ENCODE measurements at places on chromosomes 5 and 9.
A peak's percentile ranks its signal among the peaks of the same experiment; 100 is the strongest.

GRCh38 chr9:4290427-4290837, 9.4 kb downstream of the GLIS3 start:
- DNase-seq, result no peak

GRCh38 chr5:154968953-154969352, 28.1 kb downstream of the MRPL22 start:
- DNase-seq, result no peak

DNA sequence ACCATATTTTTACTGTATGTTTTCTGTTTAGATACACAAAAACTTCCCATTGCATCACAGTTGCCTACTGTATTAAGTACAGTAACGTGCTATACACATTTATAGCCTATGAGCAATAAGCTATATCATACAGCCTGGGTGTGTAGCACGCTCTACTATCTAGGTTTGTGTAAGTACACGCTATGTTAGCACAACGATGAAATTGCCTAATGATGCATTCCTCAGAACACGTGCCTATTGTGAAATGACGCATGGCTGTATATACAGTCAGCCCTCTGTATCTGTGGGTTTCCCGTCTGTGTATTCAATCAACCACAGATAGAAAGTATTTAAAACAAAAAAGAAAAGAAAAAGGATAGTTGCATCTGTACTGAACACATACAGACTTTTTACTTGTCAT, 64.2 kb downstream of the SGCD start:
- DNase-seq, result no peak

- DNase-seq, result no peak
These were observed 8.2 kb upstream of the EPB41L4B start for GRCh38 chr9:109328978-109329637.

DNA sequence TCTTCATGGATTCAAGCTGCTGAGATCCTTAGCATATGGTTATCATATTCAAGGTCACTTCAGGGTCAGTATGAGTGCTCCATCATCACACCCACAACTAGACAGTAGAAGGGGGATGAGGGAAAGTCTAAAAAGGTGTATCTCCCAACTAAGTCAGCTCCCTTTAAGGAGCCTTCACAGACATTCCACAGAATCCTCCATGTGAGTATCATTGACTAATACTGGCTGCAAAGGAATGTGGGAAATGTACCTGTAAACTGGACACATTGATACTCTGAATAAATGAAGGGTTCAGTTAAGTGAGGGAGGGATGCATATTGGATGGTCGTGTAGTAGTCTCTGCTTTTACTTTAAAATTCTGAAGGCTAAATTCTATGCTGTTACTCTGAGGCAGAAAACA, 330.7 kb downstream of the LRRC70 start:
- no peak for DNase-seq

- no peak for DNase-seq
These were observed 191.8 kb downstream of the TMEM38B start for GRCh38 chr9:105886136-105886535.

DNA sequence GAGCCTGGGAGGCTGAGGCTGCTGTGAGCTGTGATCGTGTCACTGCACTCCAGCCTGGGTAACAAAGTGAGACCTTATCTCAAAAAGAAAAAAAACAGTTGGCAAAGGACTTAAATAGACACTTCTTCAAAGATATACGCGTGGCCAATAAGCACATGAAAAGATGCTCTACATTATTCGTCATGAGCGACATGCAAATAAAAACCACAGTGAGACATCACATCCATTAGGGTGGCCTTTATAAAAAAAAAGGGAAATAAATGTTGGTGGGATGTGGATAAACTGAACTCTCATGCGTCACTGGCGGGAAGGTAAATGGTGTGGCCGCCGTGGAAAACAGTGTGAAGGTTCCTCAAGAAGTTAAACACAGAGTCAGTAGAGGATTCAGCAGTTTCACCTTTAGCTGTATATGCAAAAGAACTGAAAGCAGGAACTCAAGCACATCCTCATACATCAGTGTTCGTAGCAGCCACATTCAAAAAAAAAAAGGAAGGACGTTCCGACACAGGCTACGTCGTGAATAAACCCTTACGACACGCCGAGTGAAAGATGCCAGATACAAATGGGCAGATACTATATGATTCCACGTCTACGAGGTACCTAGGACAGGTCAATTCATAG, 24.5 kb upstream of the NRARP start:
- no peak for DNase-seq

- DNase-seq, result no peak
These were observed 9.1 kb downstream of the SLC22A5 start for GRCh38 chr5:132378580-132378979.

- no peak for DNase-seq
These were observed 12.2 kb downstream of the SLC31A2 start for GRCh38 chr9:113163001-113163400.

- no peak for DNase-seq
These were observed 20.7 kb downstream of the ROR2 start for GRCh38 chr9:91929331-91929730.

GRCh38 chr9:101727612-101728524, 10.6 kb downstream of the GRIN3A start:
- DNase-seq, result no peak

DNA sequence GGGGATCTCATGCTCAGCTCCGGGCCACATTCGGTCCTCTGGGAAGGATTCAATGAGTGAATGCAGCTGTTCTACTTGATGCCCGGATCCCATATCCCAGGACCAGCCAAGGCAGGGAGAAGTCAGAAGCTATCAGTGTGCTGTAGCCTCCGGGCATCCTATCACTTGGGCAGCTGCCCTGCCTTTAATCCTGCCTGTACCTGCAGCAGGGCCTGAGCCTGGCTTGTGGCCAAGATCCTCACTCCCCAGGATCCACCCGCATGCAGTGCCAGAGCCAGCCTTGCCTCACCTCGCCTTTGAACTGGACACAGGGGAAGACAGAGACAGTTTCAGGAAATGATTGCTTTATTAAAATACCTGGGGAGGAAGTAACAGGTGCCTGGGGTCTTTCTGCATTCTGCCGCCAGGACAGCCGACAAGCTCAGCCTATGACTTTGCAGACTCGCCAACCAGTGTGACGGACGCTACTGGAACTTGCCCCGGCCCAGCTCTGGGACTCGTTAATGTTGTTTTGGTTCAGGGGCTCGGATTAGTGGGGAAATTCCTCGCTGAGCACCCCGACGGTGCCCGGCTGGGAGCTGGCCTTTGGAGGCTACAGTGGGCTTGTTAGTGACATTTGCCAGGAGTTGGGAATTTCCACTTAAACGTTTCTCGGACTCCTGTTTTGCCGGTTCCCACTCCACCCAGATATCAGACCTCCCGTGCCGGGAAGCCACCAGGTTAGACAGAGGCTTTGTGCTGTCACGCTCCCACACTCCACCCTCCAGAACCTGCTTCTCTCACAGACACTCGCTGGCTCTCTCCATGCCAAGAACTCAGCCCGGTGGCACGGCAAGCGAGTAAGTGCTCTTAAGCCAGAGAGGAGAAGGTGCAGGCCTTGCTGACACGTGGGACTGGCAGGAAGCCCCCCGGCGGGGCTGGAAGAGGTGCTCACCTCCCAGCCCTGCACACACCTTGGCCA, 721 bp downstream of the PTGES start:
- no peak for DNase-seq

GRCh38 chr9:83533296-83533695, 4.9 kb downstream of the FRMD3 start:
- no peak for DNase-seq

GRCh38 chr5:36214436-36214835, 27.3 kb downstream of the NADK2 start:
- no peak for DNase-seq

- DNase-seq, result no peak
These were observed 84.5 kb upstream of the RAI14 start for GRCh38 chr5:34571677-34572041.

DNA sequence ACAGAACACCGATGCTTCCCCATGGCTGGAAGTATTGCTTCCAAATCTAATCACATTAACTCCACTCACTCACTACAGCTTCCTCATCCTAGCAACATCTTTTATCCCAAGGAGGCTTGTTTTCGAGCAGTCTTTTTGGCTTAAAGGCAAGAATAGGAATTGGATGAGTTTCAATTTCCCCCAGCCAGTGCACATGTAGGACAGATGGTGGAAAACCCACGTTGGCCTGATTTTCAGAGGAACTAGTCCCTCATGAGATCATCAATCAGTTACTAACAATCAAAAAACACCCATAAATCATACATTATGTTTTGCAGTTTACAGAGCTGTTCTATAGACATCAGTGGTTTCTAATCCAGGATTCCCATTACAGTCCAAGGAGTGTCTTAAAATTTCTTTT, 48.5 kb upstream of the AGXT2 start:
- no peak for DNase-seq

- DNase-seq, result no peak
These were observed 206.8 kb downstream of the CAAP1 start for GRCh38 chr9:26685818-26686217.

DNA sequence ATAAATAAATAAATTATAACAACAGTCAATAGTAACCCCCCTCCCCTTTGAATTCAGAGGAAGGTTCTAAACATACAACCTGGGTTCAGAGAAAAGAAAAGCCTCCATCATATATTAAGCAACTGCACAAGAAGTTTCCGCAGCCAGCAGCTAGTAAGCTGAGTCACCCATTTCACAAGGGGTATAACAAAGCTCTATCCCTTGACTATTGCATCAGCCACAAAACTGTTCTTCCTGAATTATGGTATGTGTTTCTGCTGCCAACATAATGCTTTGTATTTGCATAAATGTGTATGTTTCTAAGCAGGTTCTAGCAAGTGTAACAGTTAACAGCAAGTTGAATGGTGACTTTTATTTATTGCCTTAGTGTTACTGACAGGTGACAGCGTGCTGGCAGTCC, 6.8 kb upstream of the CEP120 start:
- no peak for DNase-seq

- DNase-seq, result peak; percentile 67
These were observed 30.7 kb downstream of the IFNW1 start for GRCh38 chr9:21110708-21111576.

DNA sequence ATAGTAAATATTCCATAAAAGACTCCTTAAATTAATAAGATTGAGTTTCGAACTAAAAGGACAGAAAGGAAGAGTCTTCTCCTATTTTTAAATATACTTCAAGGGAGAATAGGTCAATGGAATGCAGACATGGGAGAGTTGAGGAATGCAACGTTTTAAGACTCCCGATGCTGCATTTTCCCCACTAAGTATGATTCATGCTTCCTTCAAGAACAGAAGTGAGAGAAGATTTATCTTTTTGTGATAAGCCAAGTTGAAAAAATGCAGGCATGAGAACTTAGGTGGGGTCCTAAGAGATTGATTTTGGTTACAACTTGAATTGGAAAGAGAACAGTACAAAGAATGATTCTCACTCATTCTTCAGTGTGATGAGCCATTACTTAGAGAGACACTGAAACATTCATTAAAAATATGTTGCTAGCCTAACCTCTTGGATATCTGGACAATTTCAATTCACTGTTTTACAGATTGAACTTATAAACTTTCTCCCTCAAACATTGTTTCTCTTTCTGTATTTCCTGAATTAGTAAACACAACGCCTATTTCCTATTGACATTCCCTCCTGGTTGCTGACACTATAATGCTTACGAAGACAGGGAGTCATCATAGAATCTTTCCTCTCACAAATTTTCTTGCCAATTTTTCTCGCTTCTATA, 1666.1 kb upstream of the WWC1 start:
- DNase-seq, result no peak

DNA sequence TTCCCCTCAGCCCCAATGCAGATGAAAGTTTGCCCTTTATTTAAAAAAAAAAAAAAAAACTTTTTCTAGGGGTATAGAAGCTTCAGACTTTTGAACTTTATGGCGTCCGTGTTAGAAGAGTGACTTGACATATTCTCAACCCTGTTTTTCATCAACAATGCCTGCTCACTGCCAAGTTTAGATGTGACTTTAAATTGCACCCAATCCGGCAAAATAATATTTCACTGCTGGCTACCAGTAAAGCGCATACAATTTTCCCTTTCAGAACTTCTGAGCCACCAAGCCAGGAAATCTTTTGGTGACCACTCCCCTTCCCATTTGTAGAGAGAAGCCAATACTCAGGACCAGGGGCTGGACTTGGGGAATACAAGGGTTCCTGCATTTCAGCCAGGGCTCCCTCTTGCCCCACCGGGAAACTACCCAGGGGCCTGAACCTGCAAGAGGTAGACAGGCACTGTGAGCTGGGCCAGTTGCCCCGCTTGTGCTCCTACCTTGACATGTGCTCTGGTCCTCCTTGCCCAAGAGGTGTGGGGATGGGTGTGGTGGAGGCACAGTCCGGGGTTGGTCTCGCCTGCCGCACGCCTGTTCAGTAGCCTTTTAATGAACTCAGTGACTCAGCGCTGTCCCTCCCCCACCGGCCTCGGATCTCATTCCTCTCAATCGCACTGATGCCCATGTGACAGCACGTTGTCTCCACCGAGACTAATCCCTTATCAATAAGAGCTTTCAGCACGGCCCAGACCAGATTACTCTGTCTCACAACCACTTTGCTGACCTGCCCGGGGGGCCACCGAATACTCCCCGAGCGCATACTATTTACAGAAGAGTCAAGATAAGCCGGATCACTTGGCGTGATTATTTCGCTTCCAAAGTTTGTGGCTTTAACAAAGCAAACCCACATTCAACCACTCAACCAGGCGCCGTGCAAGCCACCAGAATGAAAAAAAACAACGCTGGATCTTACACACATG, 226.4 kb downstream of the DCP2 start:
- no peak for DNase-seq

DNA sequence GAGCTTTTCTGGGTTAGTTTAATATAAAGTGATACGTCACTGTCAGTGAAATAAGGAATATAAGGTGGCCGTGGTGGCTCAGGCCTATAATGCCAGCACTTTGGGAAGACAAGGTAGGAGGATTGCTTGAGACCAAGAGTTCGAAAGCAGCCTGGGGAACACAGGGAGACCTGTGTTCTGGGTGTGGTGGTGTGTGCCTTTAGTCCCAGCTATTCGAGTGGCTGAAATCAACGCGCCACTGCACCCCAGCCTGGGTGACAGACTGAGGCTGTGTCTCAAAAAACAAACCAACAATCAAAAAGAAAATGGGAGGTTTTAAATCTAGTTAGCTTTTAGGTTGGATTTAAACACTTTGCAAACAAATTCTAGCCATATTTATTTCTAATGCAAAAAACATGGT, 53.1 kb downstream of the NSD1 start:
- no peak for DNase-seq

DNA sequence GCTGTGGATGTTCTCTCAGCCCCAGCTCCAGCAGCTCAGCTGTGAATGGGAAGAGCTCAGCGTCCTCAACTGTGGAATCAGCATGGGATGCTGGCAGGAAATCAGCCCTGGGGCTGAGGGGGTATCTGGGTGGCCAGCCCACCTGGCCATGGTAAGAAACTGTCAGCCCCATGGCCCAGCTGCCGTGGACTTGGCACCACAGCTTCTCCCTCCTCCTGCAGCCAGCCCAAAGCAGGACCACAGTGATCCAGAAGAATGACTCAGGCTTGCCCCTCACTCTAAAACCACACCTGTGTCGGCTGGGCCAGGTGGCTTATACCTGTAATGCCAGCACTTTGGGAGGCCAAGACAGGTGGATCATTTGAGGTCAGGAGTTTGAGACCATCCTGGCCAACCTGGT, 48.0 kb downstream of the SAR1B start:
- DNase-seq, result no peak

DNA sequence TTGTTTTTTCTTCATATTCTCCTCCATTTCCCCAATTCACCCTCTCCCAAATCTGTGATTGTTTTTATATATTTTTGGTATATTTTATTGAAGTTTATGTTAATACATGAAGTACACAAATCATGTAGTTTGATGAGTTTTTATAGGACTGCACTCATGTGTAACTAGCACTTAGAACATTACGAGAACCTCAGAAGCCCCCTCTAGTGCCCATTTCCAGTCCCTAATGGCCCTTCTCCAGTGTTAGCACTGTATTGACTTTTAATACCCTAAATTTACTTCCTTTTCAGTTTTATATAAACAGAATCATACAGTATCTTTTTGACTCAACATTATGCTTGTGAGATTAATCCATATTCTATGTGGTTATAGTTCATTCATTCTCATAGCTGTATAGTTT, 18.5 kb upstream of the FKTN start:
- DNase-seq, result no peak
